ENCODE measurements at places on chromosomes 6 and 20.
A peak's percentile ranks its signal among the peaks of the same experiment; 100 is the strongest.

DNA sequence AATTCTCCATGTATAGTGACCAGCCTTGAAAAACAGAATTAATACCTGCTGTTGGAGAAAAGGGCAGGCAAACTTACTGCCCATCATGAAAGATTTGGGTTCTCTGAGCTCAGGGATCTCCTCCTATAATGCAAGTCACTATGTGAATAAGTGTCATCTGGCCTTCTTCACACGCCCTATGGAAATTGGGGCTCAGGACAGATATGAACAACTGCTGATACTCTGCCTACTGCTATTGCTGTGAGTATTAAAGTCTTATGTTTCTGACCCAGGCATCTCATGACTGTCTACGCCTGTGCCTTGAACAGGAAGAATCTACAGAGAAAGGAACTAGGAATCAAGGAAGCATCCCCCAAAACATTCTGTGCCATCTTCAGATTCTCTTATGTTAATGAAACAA is 226.1 kb downstream of the SOD2 start:
- no peak for DNase-seq

- DNase-seq = no peak
Observed at GRCh38 chr20:11057624-11058023, 383.8 kb upstream of the JAG1 start.

DNA sequence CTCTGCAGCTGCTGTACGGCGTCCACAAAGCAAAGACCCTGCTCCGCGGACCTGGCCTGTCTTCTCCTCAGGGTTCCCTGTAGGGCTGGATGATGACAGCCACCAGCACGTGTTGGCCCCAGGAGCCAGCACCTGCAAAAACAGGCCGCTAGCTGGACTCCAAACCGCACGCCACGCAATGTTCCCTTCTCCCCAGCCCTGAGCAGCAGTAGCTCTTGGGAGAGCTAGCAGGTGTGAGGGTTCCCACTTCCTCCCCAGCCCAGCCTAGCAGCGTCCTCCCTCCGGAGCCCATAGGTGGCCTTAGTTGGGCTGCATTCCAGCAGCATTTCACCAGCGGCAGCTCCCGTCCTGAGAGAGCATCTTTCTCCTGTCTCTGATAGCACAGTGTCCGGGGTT is 42.3 kb downstream of the DACT2 start:
- no peak for DNase-seq

GRCh38 chr20:25316506-25317190 is 68.8 kb downstream of the PYGB start:
- DNase-seq = no peak

- DNase-seq = peak; percentile 37
Observed at GRCh38 chr6:130500693-130501092, 134.9 kb downstream of the TMEM200A start.

DNA sequence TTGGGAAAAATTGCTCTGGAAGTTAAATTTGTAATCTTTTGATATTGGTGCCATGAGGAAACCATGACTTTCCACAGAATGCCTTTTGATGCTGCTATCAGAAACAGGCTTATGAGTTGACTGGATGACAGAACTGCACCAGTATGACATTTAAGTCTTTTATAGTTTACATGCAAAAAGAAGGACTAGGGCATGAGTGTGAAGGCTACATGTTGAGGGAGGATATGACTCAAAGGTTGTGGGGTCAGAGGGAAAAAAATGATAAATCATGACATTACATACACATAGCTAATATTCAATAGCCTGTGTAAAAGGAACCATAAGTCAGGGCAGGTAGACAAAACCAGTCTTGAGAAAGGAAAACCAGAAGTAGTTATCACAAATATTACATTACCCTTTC is 182.2 kb downstream of the COL12A1 start:
- DNase-seq = no peak

DNA sequence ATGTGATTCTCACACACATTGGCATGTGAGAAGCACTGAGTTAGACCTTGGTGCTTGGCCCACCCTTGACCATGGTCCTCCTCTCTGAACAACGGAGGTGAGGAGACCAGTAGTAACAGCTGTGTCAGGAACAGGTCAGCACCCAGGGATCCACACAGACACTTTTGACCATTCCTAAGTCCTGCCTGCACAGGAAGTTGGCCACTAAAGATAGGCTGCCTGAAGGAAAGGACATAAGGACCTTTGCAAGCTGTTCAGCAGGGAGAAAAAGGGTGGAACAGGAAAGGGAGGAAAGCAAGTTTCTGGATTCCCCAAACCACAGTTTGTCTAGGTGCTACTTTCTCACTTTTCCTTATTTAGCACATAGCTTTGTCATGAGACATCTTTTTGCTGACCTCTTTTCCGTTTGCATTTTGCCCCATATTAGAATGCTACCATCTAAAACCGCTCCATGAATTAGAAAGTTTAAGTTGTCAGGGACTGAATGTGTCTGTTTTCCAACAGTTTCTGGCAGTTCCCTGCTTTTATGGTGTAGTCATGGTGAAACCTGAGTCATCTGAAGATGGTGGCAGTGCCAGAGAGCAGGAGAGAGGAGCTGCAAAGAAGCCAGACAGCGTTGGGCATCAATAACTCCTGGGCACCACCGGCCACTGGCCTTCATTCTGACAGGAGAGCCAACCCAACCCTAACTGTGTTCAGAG is 1.1 kb upstream of the CD109 start:
- DNase-seq = no peak

- no peak for DNase-seq
Observed at GRCh38 chr6:89411145-89412070, 665 bp downstream of the RRAGD start.

- no peak for DNase-seq
Observed at GRCh38 chr6:75613056-75613501, 11.4 kb downstream of the SENP6 start.

- DNase-seq = no peak
Observed at GRCh38 chr20:45523821-45524220, 8.4 kb upstream of the SPINT3 start.

DNA sequence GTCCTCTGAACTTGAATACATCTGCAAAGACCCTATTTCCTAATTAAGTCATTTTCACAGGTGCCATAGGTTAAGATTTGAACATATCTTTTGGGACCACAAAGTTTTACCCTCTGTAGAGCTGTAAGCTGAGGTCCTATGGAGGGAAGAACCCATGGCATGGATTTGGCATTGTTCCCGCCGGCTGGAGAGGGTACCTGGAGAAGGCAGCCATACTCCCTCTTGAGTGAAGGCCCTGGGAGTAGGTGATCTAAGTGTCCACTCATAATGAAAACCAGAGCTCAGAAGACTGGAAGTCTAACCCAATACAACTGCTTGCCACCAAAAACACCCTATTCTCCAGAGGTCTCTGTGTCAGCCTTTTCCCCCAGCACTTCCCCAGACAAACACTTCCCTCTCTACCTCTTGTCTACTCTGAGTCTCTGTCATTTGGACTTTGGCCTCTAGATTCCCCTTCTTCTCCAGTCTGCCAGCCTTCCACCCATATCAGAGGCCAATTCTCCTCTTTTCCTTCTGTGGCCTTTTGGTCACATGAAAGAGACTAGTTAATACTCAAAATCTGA is 363.9 kb downstream of the MAFB start:
- no peak for DNase-seq

DNA sequence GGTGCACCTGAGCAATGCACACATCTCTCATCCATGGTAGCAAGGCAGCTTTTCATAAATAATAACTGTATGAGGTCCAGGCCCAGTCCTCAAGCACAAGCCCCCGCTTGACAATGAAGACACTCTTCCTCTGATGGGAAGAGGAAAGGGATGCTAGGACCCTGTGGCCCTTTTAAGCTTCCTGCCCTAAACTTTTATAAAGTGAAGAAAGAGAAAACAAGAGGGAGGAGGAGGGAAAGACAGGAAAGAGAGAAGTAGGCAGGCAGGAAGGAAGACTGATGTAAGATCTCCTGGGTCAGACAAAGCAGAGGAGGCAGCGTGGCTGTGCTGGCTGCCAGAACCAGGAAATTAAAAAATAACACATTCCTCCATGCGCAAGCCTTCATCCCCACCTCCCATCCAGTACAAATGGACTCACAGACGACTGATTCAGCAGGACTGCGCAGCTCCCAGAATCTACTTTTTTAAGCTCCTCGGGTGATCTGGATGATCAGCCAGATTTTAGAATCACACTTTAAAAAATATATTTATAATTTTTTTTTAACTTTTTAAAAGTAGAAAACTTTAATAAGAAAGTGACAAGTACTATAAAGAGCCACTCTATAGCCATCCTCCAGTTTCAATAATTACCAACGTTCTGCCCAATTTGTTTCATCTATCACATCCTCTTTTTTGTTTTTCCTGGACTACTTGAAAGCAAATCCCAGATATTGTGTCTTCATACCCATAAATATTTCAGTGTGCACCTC is 16.5 kb downstream of the TNFAIP3 start:
- no peak for DNase-seq

- DNase-seq = no peak
Observed at GRCh38 chr6:38676236-38676973, 26.5 kb downstream of the GLO1 start.

- no peak for DNase-seq
Observed at GRCh38 chr6:154543628-154544027, 33.1 kb upstream of the CNKSR3 start.

DNA sequence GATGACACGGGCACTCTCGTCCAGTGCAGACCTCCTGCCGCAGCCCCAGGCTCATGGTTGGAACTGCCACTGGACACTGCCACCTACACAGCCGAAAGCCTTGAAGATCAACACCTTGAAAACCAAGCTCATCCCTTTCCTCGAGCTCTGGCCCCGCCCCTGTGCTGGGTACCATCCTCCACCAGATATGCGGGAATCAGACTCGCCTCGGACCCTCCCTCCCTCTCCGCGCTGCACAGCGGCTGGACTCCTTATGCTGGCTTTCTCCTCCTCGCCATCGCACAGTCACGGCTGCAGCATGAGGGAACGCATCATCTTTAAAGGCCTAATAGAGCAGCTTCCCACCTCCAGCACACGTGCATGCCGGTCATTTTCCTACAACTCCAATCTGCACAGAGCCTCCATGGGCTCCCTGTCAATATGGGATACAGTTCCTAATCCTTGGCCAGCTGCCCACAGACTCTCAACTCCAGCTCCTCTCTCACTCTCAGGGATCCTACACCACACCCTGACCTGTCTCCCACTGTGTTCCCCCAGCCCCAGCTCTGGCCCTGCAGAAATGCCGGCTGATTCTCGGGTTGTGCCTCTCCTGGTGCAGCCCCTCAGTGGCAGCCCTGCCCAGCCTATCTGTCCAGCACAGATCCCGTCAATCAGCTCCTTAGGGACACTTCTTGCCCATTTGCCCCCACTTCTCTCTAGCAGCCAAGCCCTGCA is 23.2 kb downstream of the TXNDC5 start:
- DNase-seq = no peak

DNA sequence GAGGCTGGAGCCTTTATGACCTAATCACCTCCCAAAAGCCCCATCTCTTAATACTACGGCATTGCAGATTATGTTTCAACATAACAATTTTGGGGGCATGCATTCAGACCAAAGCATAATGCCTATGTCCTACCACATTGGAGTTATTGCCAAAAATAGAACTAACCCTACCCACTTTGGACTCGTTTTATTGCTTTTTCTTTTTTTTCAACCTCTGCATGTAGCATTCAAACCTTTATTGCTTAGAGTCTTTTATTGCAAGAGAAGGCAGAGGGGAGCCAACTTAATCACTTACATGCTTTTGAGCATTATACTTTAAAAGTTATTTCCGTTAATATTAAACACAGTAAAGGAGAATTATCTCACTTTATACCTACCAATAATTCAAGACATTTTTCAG is 8.1 kb upstream of the MBOAT1 start:
- no peak for DNase-seq

- no peak for DNase-seq
Observed at GRCh38 chr6:110392727-110393126, 22.6 kb downstream of the DDO start.

DNA sequence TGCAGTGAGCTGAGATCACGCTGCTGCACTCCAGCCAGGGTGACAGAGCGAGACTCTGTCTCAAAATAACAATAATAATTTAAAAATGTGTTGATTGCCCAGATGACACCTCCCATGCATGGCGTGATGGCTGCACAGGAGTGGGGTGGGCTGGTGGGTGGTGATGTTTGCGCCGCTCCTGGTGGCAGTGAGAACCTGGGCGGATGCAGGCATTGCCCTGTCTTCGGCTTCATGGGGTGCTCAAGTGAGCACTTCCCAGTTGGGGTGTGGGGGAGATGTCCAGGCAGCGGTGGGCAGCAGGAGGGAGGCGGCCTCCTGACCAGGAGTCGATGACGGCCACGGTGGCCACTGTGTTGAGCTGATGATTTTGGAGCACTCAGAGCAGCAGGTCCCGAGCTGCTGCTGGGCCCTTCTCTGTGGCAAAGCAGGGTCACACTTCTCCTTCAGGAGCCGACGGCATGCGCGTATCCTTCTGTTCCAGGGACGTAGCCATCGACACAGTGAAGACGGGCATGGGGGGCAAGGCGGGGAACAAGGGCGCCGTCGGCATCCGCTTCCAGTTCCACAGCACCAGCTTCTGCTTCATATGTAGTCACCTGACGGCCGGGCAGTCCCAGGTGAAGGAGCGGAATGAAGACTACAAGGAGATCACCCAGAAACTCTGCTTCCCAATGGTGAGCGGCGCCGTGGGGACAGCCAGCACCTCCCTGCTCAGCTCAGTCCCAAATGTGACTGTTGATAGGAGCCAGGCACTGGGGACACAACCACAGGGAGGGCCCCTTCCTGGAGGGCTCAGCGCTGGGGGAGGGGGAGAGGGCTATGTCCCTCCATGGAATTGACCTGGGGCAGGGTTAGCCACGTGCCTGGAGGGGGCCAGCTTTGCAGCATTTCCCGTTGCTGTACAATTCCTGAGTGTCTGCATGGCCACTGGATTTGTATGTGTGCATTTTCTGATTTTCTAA is 89.7 kb downstream of the SYNJ2 start:
- DNase-seq = no peak

- no peak for DNase-seq
Observed at GRCh38 chr6:36643977-36644376, 34.5 kb upstream of the CDKN1A start.

GRCh38 chr6:155026022-155026705 is 31.0 kb downstream of the TIAM2 start:
- DNase-seq = peak; percentile 13

GRCh38 chr20:10096790-10097189 is 62.0 kb downstream of the ANKEF1 start:
- DNase-seq = no peak

- DNase-seq = no peak
Observed at GRCh38 chr6:8193541-8193940, 91.2 kb upstream of the EEF1E1 start.

DNA sequence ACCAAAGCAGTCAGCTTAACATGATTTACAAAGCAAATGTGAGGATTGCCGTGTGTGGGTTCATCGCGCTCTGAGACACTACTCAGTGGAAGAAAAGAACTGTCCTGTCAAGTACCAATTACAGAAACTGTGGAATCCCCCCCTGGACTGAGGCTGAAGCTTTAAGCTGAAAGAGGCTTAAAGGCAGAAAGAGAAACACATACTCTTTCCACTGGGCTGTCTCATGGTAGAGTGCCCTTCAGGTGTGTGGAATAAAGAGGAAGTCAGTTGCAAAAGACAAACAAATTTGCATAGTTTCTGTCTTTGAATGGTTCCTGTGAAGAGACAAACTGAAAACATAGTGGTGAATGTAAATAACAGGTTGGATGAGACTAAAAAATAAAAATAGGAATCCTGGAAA is 560.4 kb upstream of the SYNCRIP start:
- no peak for DNase-seq

GRCh38 chr20:63544958-63545516 is 2.5 kb downstream of the SRMS start:
- DNase-seq = no peak
